ENCODE measurements at places on chromosomes 7 and 10. TPM values are rescaled to one million over a fixed set of nuclear protein-coding genes. Genes with fewer than 3 reads are reported as not detected.

DNA sequence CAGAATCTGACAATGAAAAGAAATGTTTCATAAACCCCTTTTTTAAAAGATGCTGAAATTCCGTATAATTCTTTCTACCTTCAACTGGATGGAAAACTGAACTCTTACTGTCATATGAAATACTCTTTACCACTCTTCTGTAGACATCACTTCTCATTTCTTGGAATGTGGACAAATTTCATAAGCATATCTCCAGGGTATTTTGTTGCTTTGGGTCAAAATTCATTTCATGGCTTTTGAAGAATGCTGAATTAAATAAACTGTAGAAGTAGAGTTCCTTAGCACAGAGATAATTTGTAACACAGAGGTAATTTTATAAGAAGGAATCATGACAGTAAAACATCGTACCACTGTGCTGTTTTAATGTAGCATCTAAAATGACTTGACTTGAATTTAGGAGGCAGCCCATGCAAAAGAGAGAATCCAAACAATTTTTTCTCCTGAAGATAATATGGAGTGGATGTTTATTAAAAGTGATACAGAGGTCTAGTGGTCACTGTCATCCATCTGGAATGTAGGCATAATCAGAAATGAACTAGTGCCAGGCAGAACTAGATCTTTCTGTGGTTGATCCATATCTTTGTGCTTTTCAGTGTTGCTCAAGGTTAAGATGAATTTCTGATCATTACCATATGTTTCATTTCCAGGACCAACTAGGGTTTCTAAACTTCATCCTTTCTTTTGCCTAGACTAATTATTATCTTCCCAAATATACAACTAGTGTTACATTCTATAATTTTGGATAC lies 492.0 kb downstream of the KIF20B start:
- no peak for DNase-seq

DNA sequence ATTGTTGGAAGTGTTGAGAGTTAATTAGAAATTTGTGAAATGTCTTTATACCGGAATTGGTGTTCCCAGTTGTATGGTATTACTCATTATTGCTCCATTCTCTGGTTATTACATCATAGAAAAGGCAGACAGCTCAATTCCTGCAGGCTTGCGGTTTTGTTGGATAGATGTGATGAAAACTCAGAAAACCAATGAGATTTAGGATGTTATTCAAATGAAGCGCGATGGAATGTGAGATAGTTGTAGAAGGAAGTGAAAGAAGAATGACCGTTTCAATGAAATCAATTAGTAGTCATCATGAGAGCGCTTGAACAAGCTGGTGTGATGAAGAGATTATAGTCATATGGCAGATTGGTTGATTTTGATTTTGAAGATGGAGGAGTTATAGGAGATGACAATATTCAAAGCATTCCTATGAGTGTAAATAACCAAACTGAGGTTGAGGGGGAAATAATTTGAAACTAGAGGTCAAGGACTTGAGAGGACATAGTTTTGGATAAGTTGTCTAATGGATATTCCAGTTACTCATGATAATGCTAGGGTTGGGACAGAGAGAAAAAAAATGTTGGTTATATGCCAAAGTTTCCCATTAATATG lies 991.5 kb downstream of the NRG3 start:
- DNase-seq, result no peak

- no peak for DNase-seq
These were observed 6.3 kb downstream of the C7orf57 start for GRCh38 chr7:48041653-48041970.

DNA sequence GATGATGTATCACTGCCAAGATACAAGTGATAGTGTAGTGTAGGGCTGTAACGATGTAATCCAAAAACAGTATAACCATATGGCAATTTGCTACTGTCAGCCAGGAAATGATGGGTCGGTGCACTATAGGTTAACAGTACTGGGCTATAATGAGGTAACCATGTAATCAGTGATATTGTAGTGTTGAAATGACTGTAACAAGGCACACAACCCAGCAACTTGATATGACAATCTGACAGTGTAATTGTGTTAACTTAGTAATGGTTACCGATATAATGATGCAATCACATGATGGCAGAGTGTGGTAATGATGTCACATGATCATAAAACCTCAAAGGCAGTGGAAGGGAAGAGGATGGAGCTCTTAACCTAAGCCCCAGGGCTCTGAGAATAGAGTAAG lies 73.8 kb upstream of the SLF2 start:
- no peak for DNase-seq

TACC2 gene
- 21.8 TPM for total RNA-seq

KCNIP2 gene
- 0.20 TPM for total RNA-seq

ZNF425 gene
- total RNA-seq, result 2.9 TPM
